Vagina (tissue), 2 donors: ENCODE measurements at places on chromosomes 1 and 21. TPM values are rescaled to one million over a fixed set of nuclear protein-coding genes. Genes with fewer than 3 reads are reported as not detected.

- DNase-seq = no peak
Measured at GRCh38 chr1:5717031-5717682, 275.1 kb downstream of the NPHP4 start.

GRCh38 chr1:50476800-50477199, 53.6 kb upstream of the DMRTA2 start:
- DNase-seq = no peak

- DNase-seq = no peak
Measured at GRCh38 chr1:93025572-93025971, 53.5 kb upstream of the MTF2 start.

GRCh38 chr1:111234866-111235265, 7.4 kb downstream of the CHI3L2 start:
- DNase-seq = no peak

DNA sequence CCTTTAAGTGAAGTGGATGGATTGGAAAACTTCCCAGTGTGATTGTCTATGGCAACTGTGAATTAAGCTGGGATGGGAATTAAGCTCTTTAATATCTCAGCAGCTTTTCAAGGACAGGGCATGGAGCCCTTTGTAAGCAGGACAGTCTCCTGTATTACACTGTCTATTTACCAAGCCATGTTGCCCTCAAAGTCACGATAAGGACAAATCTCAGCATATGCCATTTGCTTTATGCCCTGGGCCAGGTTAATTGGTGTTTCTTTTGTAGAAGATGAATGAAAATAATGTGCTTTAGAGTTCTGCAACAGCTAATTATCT, 17.6 kb downstream of the UTP25 start:
- no peak for DNase-seq

DNA sequence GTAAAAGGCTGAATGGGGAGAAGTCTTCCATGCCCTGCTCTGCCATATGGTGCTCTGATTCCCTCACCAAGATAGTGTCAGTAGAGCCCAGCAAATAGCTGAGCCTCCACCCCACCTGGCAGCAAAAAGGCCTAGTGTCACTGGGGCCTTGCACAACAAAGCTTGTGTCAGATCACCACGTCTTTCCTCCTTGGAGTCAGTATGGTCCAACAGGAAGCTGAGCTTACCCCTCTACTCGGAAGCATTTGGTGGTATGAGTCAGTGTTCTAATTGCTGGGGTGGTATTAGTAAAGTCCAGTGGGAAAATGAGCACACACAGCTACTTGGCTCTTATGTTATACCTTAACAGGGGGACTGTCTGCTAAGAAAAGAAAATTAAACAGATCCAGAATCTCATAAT, 18.7 kb upstream of the RRP15 start:
- DNase-seq = no peak

- DNase-seq = no peak
Measured at GRCh38 chr1:199593475-199593874, 434.0 kb upstream of the NR5A2 start.

GRCh38 chr1:76210160-76210559, 135.6 kb downstream of the ST6GALNAC3 start:
- DNase-seq = no peak

DNA sequence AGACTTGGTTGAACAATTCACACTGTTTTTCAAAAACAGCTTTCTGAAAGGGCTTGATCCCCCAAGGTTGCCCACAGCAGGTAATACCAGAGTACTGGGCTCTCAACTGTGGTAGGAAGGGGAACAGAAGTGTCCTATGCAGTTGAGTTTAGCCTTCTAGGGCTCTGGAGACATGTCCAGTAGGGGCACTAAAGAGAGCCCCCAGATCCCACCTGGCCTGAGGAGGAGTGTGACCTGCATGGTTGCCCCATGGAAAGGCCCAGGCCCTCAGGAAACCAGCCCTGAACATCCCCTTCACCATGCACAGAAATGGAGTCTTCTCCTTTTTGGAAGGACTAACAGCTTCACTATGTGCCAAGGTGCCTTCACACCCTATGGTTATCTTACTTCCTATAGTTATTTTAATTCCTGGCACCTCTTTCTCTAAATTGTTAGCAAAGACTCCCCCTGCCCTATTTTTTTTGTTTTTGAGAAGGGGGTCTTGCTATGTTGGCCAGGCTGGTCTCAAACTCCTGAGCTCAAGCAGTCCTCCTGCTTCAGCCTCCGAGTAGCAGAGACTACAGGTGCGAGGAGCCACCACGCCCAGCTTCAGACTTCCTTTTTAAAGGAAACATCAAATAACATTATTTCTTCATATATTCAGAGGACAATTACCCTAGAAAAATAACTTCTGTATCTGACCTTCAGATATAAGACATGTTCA, 16.8 kb upstream of the LSS start:
- no peak for DNase-seq

DNA sequence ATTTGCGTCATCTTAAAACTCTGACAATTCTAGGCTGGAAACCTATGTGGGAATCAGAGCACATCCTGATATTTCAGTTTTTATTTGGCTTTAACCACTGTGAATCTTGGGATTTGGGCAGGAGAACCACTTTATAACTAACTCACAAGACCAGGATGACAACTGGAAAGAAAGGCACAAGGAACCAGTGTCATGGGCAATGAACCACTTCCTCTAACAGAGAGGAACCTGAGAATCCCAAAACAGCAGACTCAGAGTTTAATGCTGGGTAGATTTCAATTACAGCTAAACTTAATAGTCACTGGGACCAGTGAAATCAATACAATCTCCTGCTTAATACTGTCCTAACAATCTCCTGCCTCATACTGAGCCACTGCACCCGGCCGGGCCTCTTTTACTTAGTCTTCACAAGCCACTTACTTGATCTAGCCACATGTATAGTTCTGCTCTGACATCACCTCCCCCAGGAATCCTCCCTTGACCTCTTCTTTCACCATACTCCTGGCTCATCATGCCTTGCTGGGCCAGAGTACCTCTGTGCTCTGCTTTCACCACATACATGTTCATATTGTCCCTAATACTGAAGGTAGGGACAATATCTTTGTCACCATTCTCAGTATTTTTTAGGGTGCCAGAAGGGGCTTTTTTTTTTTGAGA, 20.2 kb upstream of the SLFNL1 start:
- no peak for DNase-seq

DNA sequence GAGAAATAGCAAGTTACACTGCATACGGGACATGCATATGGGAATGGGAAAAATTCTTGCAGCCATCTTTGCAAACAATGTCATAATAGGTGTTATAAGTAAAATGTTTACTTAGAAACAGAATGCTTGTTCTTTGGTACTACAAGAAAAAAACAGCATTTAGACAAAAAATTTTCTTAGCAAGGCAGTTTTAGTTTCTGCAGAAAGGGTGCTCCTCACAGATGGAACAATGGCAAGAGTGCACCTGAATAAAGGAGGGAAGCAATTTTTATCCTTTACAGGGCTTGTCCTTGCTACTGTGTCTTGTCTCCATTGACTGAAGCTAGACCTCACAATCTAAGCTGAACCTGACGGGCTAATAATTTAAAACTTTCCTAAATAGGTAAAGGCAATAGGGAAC, 79.2 kb upstream of the DESI2 start:
- no peak for DNase-seq

GRCh38 chr1:21775985-21776562, 6.9 kb downstream of the USP48 start:
- DNase-seq = no peak

DNA sequence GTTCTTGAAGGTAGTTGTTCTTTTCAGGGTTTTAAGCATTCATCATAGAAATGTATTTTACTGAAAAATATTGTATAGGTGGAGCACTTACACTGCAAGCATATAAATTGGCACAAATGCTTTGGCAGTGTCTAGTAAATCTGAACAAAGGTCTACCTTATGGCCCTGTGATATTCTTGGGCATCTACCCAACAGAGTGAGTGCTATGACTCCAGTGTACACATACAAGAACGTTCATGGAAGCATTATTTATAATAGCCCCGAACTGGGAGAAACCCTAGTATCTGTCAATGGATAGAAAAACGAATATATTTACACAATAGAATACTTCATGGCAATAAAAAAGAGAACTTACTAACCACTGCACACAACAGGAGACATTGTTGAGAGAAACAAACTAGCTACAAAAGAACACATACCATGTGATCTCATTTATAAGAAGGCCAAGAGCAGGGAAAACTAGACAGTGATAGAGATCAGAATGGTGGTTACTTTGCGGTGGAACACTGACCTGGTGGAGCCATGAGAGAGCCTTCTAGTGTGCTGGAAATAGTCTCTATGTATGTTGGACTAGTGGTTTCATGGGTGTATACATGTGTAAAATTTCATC, 96.0 kb downstream of the MAB21L3 start:
- DNase-seq = no peak

DNA sequence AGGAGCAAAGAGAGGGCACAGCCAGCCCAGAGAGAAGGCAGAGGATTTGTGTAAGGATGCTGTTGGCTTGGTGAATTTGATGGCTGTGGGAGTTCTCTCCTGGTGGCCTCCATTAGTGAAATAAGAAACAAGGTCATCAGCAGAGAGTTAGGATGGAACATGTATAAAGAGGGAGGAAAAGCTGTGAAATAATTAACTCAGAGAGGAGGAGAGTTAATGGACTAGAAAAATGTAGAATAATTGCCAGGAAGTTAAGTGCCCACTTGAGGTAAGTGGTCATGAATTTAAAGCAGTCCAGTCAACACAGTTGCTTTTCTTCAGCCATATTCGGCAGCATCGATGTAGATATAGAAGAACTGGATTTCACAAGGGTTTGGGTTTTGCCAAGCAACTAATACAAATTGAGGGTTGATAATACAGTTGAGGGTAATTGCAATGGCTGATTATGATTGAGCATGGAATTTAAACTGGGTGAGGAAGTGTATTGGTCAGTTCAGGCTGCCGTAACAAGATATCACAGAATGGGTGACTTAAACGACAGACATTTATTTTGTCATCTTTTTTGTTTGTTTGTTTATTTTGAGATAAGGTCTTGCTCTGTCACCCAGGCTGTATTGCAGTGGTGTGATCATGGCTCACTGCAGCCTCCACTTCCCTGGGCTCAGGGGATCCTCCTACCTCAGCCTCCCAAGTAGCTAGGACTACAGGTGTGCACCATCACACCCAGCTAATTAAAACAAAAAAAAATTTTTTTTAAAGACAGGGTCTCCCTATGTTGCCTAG, 31.7 kb upstream of the KLF17 start:
- DNase-seq = no peak

- DNase-seq = no peak
Measured at GRCh38 chr1:89720839-89721238, 87.9 kb downstream of the LRRC8C start.

DNA sequence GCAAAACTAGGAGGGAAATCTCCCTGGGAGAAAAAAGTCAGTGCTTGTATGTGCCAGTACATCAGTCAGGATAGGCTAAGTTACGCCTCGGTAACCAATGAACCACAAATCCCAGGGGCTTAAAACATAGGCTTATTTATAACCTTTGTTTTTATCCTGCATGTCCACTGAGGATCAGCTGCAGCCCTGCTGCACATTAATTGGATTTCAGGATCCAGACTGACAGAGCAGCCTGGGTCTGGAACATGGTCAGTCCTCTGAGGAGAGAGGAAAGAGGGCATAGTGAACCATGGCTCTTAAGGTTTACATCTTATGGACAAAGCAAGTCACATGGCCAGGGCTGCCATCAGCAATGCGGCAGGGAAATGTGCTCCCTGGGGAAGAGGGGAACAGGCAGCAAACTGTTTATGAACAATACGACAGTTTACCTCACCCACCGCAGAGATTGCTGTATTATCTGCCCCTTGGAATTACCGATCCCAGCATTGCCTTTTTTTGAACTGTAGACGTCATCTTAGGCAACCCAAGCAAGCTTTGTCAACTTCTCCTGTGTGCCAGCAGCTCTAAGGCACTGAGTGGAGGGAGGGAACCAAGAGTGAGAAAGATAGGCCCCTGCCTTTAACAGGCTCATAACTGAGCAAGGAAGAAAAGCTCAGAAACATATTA, 9.1 kb upstream of the SPRR4 start:
- no peak for DNase-seq

The KIF2C gene
- 3.4 TPM for total RNA-seq

The CD1B gene
- not detected for total RNA-seq

The PM20D1 gene
- not detected for total RNA-seq

The CD55 gene
- total RNA-seq = 106 TPM

The LRRC39 gene
- total RNA-seq = 1.2 TPM

The INKA2 gene
- total RNA-seq = 6.1 TPM
